ENCODE measurements at places on chromosomes 4 and X. TPM values are rescaled to one million over a fixed set of nuclear protein-coding genes. Genes with fewer than 3 reads are reported as not detected.

The HEPH gene
- not detected for total RNA-seq

The VEGFC gene
- 9.2 TPM for total RNA-seq

The RRH gene
- 0.06 TPM for total RNA-seq

The CLRN2 gene
- not detected for total RNA-seq

The TEX13B gene
- total RNA-seq = 0.08 TPM

The PROM1 gene
- 0.53 TPM for total RNA-seq

The MND1 gene
- total RNA-seq = 18.7 TPM

The PDLIM5 gene
- 40.6 TPM for total RNA-seq

The TLR8 gene
- total RNA-seq = not detected
